Ureter (tissue), 1 donor: ENCODE measurements at places on chromosomes 7 and 10. TPM values are rescaled to one million over a fixed set of nuclear protein-coding genes. Genes with fewer than 3 reads are reported as not detected.

DNA sequence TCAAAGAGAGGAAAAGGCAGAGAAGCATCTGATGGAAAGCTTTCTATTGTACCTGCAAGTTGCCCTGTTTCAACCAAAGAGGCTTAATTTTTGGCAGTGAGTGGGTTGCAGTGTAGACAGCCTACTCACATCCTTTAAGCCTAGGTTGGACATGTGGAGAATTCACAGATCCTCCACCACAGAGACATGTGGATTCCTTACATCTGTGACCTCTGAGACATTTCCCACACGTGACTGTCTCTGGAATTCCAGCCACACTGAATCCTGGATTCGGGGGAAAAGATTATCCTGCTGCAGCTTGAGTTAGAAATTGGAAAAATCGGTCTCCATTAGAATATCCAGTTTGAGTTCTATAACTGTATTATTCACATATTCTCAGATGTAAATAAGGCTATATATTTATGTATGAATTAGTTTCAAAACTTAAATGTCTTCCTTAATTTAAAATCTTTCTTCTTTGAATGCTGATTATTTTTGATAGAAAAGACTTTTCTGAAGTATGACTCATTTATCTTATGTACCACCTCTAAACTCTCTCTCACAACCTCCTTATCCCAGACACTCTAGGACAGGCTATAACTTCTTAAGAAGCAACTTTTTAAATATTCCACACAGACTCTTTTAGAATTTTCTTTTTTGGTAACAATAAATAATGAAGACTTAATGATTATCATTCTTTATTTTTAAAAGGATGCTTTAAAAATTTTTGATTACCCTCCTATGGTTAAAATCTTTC is 123.3 kb downstream of the TWIST1 start:
- no peak for DNase-seq

GRCh38 chr10:70566515-70567290 is 35.8 kb downstream of the PRF1 start:
- DNase-seq, result no peak

DNA sequence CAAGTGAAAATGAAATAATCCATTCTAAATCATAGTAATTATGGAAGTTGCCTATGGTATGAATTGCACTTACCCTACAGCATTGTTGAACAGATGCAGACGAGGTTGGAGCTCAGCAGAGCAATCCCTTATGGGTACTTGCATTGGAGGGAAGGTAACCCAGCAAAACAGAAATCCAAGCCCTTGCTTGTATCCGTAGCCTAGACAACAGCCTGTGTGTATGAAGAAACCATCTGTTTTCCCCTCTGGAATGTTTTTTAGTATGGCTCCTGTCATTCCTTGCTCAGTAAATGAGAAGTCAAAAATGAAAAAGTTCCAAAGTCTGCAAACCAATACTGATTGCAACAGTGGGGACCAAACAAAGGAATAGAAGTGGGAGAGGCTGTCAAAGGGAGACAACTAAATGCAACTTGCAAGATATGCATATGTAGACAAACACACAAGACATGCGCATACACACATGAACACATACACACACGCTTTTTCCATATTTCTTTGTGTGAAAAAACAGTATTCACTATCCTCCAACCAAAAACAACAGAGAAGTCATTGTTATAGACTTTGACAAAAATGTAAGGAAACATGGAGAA is 260.8 kb downstream of the DYNC1I1 start:
- DNase-seq, result no peak

GRCh38 chr10:4771554-4772201 is 54.3 kb upstream of the AKR1E2 start:
- DNase-seq, result no peak

- no peak for DNase-seq
Observed at GRCh38 chr7:117019287-117019686, 66.0 kb downstream of the ST7 start.

DNA sequence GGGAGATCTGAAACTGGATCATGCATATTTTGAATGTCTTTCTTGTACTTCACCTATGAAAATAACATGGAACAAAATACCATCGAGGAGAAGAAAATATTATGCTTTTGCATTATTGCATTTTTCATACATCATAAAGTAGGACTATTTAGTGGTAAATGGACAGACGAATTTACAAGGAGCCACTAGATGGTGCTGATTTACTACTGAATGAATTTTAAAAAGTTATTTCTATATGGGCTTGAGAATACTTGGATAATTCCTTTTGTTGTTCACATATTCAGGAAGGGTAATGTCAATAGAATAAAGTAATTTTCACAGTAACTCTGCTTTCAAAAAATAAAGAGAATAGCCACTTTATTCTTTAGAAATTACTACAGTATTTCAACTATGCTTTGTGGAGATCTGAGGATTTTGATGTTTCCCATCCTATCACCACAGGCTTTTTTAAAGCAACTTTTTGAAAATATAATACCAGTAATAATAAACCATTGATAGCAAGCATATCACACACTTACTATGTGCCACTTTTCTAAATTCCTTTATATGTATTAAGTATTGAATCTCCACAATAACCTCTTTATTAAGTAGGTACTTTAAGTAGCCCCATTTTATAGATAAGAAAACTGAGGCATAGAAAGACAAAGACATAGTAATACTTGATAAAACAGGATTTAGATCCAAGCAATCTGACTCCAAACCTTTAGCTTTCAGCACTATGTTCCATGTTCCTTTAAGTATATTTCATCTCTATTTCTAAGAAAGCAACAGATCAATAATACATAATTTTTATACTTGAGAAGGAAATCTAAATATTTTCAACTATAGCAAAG is 38.6 kb downstream of the NEBL start:
- DNase-seq, result no peak

GRCh38 chr7:108358553-108358952 is 97.7 kb downstream of the NRCAM start:
- DNase-seq, result no peak

DNA sequence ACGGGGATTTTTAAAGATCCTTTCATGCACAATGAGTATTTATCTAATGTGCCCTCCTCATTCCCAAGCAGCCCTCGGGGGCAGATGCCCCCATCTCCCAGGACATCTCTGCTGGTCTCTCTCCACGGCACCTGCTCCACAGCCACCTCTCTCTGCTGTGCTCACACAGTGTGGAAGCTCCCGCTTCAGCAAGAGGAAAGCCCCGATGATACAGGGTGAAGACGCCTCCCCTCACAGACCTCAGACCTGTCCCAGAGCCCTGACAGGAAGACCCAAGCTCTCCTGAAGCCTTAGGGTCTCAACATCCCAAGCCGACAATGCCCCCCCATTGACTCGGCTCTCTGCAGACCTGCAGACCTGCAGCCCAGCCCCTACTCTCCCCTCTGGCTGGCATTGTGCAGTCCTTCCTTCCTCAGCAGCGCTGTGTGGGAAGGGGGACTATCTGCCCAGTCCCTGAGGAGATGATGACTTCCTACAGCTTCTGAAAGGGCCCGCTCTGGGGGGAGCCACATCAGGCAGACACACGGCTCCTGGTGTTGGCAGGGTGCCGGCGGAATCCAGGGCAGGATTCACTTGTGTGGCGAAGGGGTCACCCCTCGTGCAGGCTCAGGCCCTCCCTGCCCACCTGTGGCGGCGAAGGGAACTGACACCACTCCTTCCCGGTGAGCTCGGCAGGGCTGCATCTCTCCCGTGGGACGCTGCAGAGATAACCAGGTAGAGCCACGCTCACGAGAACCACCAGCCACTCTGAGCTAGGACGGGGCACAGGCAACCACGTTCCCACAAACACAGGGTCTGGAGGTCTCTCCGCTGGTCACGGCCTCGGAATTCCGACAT is 61.8 kb downstream of the PTPRN2 start:
- DNase-seq, result no peak

DNA sequence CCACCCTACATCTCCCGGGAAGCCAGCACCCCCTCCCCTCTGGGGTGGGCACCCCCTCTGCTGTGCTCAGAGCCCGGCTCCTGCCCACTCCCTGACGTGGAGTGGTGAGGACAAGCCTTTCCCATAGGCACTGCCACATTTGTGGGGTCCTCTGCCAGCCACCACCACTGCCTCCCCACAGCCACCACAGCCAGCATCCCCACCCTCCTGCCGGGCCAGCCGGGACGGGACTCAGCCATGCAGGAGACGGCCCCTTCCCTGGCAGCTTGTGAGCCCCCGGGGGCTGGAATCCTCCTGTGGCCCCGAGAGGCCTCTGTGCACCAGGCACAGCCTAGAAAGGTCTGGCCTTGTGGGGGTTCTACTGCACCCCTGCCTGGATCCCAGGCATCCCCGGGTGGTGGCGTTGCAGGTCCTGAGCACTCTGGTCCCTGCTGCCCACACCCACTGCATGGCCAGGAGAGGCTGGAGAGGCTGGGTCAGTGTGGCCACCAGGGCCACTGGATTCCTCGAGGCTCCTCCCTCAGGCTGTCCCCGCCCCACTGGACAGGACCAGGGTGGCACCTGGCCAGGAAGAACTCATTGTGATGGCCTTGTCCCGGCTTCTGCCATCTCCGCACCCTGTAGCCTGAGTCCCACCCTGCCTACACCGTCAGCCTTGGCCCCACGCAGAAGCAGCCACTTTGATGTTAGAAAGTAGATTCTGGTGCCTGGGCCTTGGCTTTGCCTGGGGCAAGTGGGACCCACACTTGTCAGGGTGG is 148.0 kb downstream of the EBF3 start:
- DNase-seq, result no peak

The SFMBT2 gene
- 20.3 TPM for total RNA-seq

GRCh38 chr7:43647673-43648472 is 65.0 kb downstream of the STK17A start:
- peak; percentile 79 for DNase-seq

- no peak for DNase-seq
Observed at GRCh38 chr10:126230587-126230986, 157.7 kb downstream of the ADAM12 start.

The BICC1 gene
- 13.5 TPM for total RNA-seq

The WDFY4 gene
- 7.0 TPM for total RNA-seq

- no peak for DNase-seq
Observed at GRCh38 chr7:43155636-43156035, 43.2 kb downstream of the HECW1 start.

The NCF1 gene
- total RNA-seq, result 1.9 TPM

The BMPER gene
- total RNA-seq, result 6.8 TPM

GRCh38 chr10:101018118-101018599 is 12.8 kb downstream of the PDZD7 start:
- DNase-seq, result no peak

- DNase-seq, result no peak
Observed at GRCh38 chr10:21213381-21213780, 312.1 kb downstream of the SKIDA1 start.

The ELAPOR2 gene
- total RNA-seq, result 24.5 TPM

- DNase-seq, result no peak
Observed at GRCh38 chr10:117609095-117609795, 66.7 kb downstream of the EMX2 start.

The ACTR3C gene
- 18.2 TPM for total RNA-seq

GRCh38 chr7:107404740-107405537 is 64.9 kb upstream of the GPR22 start:
- no peak for DNase-seq

DNA sequence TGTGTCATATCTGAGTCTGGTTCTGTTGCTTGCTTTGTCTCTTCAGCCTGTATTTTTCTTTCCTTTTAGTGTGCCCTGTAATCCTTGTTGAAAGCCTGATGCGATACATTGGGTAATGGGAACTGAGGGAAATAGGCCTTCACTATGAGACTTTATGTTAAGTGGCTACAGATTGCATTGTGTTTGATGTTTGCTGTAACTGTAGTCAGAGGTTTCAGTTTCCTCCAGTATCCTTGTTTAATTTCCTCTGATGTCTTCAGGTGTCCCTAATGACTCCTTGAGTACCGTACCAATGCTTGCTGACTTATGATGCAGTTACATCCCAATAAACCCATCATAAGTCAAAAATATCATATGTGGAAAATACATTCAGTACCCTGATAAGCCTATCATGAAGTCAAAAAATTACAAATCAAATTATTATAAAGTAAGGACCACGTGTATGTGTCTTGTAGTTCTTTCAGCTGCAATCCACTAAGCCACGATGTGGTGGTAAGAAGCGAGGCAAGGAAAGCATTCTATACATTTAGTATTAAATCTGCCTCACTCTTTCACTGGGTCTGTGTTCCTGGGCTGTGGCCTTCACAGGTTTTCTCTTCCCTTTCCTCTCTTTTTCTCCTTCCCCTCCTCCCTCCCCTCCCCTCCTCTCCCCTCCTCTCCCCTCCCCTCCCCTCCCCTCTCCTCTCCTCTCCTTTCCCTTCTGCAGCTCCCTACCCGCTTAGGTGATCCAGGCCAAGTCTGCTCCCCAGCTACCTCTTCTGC is 13.3 kb upstream of the GIMAP6 start:
- DNase-seq, result no peak

The SKIDA1 gene
- 3.6 TPM for total RNA-seq

The GFRA1 gene
- 4.1 TPM for total RNA-seq

The SSBP1 gene
- 121 TPM for total RNA-seq

- peak; percentile 62 for DNase-seq
Observed at GRCh38 chr10:69124563-69125268, 738 bp downstream of the VPS26A start.

DNA sequence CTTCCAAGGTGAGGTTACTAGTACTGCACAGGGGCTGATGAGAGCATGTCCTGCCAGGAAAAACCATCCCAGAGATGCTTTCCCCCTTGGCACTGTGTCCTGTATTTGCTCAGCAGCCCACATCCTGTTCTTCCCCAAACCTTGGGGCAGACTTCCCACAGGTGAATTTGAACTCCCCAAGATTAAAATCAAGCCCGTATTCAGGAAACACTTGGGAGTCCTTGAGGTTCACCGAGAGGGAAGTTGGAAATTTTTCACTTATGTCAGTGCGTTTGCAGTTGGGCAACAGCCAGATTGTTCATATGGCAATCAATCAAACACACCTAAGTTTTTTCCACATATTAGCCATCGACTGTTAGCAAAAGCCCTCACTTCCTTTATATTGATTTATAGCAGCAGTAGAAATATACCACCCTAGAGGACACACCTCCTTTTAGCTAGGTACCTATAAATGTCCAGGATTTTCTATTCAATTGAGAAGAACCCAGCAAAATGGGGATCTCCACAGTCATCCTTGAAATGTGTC is at the start of gene DMBT1:
Gene DMBT1 (plus strand): TSS at position 476 of the 526 bp plus-strand sequence. CDS start 17 bp downstream, at position 493.
- DNase-seq, result no peak

DNA sequence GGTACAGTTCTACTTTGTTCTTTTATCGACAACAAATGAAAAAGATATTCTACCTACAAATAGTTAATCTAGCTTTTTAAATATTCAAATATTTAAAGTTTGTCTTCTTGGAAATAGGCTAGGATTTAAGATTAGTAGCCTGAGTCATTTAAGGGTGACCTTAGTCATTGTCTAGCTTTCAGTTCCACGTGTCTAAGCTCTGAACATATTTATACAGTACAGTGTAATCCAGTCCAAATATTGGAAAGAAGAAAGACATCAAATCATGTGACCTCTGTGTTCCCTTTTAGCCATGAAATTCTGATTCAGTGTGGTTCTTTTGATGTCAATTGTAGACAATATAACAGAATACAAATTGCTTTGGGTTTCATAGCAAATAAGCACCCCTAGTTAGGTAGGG is 121.1 kb downstream of the MALRD1 start:
- no peak for DNase-seq

- no peak for DNase-seq
Observed at GRCh38 chr10:48247680-48248079, 26.8 kb downstream of the FRMPD2 start.
